ENCODE measurements at places on chromosomes 1 and 21. TPM values are rescaled to one million over a fixed set of nuclear protein-coding genes. Genes with fewer than 3 reads are reported as not detected.

GRCh38 chr1:208044589-208045462, 133.9 kb upstream of the CD34 start:
- no peak for DNase-seq

- no peak for DNase-seq
These were observed 9.9 kb upstream of the RIPK4 start for GRCh38 chr21:41776778-41777177.

Gene RPS8
- total RNA-seq, result 3,314 TPM

- no peak for DNase-seq
These were observed 9.5 kb downstream of the COLGALT2 start for GRCh38 chr1:184027826-184028695.

- no peak for DNase-seq
These were observed 185.2 kb downstream of the FAF1 start for GRCh38 chr1:50774759-50775351.

DNA sequence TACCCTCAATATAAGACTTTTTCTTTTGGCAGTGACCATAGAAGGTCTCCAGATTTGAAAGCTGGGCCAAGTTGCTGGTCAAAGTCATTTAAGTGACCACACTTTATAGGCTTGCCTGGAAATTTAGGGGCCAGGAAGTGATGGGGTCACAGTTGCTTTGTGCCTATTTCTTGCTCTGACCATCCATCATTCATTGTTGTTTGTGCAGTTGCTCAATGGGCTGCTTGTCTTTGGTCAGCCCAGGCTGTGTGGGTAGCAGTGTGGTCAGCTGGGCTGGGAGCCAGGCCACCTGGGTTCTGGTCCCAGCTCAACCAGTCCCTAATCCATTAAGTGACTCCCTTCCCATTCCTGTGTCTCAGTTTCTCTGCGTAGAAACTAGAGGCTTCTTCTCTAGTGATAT, 2.1 kb upstream of the OTUD7B start:
- no peak for DNase-seq

DNA sequence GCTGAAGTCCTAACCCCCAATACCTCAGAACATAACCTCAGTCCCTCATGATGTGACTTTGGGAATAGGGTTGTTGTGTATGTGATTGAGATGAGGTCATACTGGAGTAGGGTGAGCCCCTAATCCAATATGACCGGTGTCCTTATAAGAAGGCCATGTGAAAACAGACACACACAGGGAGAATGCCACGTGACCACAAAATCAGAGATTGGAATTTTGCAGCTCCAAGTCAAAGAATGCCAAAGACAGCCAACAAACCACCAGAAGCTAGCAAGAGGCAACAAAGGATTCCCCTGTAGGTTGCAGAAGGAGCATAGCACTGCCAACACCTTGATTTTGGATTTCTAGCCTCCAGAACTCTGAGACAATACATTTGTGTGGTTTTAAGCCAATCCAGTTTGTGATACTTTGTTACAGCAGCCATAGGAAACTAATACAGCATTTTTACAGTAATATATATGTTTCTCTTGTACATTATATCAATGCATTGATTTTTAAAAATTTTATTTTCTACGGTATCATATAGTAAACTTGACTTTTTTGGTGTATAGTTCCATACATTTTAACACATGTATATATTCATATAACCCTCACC, 5.4 kb downstream of the ZSWIM5 start:
- no peak for DNase-seq

DNA sequence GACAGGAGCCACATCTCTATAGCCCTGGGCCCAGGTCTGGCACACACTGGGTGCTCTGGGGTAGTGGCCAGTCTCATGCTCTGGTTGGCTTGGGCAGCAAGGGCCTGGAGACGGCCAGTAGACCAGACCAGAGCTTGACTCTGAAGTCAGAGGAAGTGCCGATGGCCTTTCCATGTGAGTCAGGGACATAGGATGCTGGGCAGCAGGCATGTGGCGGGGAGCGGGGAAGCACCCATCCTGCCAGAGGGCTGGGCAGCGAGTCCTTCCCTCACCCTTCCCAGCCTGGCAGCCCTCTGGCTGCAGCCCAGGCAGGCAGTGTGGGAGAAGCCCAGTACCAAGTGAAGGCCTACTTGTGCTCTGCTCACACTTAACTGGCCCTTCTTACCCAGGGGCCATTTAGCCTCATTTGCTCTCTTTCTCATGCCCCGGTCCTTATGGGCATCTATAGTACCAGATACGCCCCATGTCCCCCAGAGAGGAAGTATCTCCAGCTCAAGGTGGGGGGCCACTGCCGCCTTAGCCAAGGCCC, 3.3 kb downstream of the GPR153 start:
- DNase-seq, result no peak

Gene FCGR2B
- total RNA-seq, result not detected

Gene SEMA6C
- total RNA-seq, result 3.4 TPM

GRCh38 chr1:199313444-199313843, 674.6 kb downstream of the PTPRC start:
- DNase-seq, result no peak

DNA sequence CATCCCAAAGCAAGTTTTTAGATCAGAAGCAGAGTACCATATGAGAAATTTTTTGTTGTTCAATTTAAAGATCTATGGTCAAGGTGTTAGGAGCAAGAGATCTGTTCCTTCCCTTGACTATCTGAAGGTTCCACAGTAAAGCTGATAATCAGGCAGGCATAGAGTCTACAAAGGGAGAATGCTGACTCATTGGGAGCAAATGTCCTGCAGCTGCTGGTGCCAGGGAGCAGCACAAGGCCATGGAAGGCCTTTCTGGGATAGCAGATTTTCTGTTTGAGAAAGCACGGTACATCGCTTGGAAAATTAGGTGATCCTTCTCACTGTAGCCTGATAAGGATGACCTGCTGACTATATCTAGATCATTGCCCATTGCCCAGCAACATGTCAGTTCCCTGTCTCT, 210.1 kb upstream of the C1orf87 start:
- DNase-seq, result no peak

Measured in activated CD8-positive, alpha-beta T cell treated with anti-CD3 and anti-CD28 coated beads for 36 hours (primary cell).